ENCODE measurements at places on chromosomes 1 and 21.

DNA sequence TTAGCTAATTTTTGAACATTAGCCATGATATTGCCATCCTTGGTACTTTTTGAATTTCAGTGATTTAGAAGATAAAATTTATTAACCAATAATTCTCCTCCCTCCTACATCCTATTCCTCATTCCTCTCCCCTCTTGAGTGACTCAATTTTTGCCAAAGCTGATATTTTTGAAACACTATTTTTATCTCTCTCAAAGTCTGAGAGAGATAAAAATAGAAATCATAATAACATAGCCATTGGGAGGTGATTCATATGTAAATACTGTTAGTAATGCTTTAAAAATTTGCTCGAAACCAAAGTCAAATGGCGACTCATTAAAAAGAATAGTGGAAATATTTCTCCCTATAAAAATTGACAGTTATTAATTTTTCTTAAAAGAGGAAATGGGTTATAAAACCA is 97.4 kb downstream of the PATJ start:
- peak; percentile 9 for DNase-seq

DNA sequence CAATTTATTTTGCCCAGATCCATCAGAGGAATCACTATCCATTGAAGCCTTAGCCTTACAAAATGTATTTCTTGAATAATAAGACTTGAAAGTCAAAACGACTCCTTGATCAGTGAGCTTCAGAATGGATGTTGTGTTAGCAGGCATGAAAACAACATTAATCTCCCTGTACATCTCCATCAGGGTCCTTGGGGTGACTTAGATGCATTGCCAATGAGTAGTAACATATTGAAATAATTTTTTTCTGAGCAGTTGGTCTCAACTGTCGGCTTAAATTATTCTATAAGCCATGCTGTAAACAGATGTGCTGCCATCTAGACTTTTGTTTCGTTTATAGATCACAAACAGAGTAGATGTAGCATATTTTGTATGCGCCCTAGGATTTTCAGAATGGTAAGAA is 482.0 kb downstream of the AMY1C start:
- no peak for DNase-seq

- no peak for DNase-seq
These were observed 264.2 kb downstream of the NPHP4 start for GRCh38 chr1:5727871-5728643.

DNA sequence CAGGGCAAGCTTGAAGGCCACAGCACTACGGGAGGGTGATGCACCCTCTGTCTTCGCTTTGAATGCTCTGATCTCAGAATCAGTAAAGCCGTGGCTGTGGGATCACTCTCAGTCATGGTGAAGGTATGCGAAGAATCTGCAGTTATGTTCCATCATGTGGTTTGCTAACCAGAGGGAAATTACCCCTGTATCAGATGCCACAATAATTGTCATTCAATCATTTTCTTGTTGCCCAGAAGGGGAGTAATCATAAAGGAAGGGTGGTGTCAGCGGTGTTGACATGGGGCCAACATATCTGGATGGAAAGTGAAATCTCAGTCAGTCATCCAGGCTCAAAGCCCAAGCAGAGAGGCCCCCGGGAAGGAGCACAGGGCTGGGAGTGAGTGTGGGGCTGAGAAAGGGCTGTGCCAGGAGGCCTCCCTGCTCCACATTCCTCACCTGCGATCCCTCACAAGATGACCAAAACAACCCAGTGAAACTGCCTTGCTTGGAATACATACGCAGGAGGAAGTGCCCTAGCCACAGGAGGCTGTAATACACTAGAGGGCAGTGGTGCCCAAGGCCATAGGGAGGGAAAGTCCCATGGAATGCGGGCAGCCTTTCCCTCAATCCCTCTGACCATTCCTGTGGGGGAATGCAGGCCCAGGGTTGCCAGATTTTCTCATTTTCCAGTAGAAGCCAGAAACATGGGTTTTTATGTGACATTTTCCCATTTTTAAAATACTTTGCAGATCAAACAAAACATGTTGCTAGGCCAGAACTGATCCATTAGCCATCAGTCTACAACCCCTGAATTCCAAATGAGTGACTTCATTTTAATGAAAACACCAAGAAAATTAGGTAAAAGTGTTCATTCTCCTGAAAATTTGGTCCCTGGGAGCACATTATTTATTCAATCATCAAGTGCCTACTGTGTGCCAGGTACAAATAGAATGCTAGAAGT is 95.7 kb upstream of the VANGL1 start:
- peak; percentile 93 for DNase-seq

GRCh38 chr1:186653312-186653711 is 26.9 kb downstream of the PTGS2 start:
- no peak for DNase-seq

- DNase-seq = no peak
These were observed 71.6 kb upstream of the CSF3R start for GRCh38 chr1:36554323-36554628.

GRCh38 chr1:187229496-187229895 is 400.7 kb downstream of the PLA2G4A start:
- DNase-seq = no peak

GRCh38 chr1:47697616-47698335 is 259.9 kb downstream of the FOXD2 start:
- no peak for DNase-seq

DNA sequence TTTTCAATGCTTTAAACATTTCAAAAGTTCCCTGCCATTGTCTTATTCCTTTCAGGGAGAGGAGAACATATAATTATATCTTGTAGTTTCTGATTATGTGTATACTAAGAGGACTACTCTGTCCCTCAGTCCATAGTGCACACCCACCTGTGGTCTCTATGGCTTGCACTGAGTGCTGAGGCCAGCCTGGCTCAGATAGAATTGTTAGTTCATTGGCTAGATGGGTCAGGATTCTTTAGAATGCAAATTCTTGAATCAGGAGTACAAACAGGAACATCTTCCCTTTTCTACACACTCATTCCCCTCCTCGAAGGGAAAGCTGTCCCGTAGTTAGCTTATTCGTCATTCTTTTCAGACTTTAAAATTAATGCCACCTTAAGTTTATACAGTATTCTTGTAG is 8.2 kb downstream of the BACH1 start:
- DNase-seq = no peak

DNA sequence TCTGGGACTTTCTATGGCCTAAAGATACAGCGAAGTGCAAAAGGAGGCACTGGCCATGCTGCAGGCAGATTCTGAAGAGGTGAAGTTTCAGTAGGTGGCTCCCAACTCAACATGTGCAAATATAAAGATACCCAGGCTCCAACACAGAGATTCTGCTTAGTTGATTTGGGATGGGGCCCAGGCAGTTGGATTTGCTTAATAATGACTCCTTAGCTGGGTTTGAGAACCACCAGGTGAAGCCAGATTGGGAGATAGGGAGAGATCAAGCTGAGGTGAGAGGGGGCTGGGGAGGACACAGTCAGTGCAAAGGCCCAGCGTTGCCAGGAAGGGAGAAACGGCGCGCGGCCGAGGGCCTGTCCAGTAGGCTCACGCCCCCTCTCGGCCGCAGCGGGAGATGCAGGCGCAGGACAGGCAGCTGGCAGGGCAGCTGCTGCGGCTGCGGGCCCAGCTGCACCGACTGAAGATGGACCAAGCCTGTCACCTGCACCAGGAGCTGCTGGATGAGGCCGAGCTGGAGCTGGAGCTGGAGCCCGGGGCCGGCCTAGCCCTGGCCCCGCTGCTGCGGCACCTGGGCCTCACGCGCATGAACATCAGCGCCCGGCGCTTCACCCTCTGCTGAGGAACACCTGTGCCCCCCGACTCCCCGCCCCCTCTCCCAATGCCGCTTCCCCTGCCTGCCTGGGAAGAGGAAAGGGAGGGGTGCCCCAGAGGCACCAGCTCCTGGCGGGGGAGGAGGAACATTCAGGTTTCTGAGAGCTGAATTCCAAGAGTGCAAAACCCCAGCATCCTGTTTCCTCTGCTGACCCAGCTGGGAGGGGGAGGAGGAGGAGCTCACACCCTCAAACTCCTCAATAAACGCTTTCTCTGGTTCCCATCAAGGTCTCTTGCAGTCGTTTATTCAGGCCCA is 1.2 kb downstream of the FAM167B start:
- no peak for DNase-seq

DNA sequence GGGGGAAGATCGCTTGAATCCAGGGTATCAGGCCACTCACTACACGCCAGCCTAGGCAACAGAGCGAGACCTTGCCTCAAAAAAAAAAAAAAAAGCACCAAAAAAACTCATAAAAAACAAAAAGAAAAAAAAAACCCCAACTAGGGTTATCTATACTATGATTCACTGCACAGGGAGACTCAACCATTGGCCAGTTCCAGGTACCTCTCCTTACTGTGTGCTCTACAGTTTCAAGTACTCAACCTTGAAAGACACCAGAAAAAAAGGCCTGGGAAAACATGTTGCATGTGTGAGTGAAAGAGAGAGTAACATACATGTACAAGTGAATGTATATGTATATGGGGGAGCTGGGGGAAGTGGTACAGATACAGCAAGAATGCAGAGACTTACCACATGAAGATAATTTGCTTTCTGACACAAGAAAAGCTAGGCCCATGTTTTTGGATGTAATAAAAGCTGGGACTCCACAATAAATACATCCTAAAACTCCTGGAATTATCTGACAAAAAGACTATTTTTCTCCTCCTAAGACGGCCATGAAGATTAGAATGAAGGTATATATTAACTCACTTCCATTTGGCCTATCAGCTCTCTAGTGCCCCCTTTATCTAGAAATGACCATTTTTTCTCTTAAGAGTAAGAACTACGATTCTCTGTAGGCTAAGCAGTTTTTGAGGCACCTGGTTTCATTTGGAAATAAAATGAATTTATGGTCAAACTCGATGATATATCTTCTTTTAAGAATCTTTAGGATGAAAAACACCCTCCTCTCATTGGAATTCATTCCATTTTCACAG is 52.2 kb downstream of the SLC27A3 start:
- DNase-seq = no peak

DNA sequence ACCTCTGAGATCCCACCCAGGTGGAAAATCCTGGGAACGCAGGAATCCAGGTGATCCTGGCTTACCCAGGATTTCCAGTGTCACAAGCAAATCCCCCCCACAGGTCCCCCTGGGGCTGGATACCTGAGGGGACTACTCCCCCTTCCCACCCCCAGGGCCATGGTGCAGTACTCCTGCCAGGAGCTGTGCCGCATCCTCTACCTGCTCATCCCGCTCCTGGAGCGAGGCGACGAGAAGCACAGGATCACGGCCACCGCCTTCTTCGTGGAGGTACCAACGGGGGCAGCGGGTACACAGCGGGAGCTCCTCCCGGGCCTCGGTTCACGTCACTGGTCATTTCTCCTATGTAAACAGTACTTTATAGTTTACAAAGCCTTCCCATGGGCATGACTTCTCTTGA is 20.4 kb upstream of the TTC4 start:
- DNase-seq = no peak

- DNase-seq = no peak
These were observed 5.9 kb downstream of the TRAPPC3 start for GRCh38 chr1:36143424-36143823.

- no peak for DNase-seq
These were observed 558 bp upstream of the PGD start for GRCh38 chr1:10398278-10398733.

DNA sequence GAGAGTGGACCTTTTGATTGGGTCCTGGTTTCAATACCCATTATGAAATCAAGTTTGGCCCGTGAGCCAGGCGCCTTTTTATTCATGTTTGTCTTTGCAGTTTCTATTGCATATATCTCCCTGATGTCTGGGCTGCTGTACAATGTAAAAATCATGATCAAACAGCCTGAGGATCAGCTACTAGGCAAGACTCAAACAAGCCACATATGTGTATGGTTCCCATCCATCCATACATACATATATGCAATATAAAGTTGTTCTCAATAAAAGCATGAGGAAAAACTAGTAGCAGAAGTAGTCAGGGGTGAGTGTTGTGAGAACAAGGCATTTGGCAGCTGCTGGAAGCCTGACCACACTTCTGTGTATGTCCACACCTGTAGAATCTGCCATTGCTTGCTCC is 562.4 kb upstream of the USP24 start:
- no peak for DNase-seq

DNA sequence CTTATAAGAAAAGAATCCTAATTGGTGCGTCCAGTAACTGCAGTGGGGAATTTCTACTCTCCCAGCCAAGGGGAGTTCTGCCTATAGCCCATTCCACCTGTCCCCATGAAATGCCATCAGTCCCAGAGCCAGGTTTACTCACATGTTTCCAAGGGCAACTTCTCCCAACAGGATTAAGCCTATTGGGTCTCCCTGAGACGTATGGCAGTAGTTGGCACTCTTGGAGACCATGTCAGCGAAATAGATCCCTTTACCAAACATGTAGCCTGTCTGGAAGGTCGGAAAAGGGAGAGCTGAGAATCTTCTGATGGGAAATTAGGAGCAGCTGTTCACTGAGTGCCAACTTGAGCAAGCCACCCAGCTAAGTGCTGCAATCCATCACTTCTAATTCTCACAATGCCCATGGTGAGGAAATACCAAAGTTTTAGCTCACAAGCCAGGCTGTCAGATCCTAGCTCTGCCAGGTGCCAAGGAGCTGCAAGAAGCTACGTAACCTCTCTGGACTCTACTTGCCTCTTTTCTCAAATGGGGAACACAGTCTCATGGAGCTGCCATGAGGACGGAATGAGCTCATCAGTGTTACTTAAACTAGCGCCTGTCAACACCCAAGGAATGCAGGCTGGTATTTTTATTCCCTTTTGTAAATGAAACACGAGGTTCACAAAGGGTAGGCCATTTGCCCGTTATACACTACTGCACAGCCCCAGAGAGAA is 43.9 kb downstream of the PARP1 start:
- no peak for DNase-seq

All from kidney epithelial cell (primary cell).